Astrocyte of the hippocampus (primary cell): ENCODE measurements at places on chromosomes 6 and 20.

GRCh38 chr6:32604434-32604877 is 14.8 kb upstream of the HLA-DRB1 start:
- DNase-seq: peak; percentile 60

DNA sequence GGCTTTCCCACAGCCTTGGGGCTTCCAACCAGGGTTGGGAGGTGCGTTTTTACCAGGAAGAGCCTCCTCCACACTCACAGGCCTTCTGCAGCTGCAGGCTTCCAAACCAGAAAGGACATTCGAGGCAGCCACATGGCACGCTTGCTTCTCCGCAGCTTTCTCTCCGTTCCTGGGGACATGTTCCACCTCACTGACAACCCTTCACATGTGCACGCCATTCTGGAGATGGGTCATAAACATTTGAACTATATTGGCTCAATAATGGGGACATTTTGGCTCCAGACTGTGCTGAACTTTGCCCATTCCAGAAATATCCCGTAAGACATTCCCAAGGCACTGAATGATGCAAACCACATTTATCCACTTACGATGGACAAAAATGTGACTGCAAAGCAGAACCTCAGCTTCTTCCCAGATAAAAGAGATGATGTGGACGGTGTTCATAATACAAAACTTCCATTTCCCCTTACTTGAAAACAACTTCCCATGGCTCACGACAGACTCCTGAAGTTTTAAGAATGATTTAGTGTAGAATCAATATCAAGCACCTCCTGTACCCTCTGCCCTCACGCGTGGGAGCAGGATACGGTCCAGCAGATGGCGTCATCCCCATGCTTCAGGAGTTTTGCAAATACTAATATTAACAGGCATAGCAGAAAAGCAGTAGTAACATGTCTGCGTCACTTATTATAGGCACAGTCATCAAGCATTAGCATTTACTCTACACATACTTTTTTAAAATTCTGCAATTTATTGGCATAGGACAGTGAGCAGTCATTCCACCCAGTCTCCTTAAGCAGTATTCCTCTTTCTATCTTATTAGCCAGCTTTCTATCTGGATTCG is 25.4 kb upstream of the FOXF2 start:
- DNase-seq: no peak

GRCh38 chr6:139284789-139285188 is 7.0 kb downstream of the TXLNB start:
- DNase-seq: no peak

- DNase-seq: no peak
These were observed 243.3 kb downstream of the ERMARD start for GRCh38 chr6:169994739-169995138.

- peak; percentile 51 for DNase-seq
These were observed 1067.5 kb upstream of the MAP3K7 start for GRCh38 chr6:91654357-91654756.

DNA sequence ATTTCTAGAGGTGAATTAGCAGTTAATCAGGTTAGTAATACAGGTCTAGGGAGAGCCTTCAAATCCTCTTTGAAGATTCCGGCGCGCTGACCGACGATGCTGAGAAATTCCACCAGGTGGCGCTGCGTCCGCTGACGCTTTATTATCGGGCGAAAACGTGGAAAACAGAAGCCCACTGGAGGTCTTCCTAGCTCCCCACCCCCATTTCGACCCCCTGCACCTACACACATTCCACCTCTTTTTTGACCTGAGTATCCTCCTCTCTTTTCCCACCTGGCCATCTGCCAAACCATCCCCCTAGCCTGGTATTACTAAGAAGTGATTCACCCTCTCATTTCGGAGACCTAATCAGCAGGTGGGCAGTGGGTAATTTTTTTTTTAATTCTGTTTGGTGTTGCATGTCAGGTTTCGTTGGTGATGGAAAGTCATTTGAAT is 65.4 kb upstream of the RIN2 start:
- peak; percentile 71 for DNase-seq

GRCh38 chr20:41446456-41446855 is 79.8 kb upstream of the EMILIN3 start:
- no peak for DNase-seq

- DNase-seq: no peak
These were observed 20.5 kb downstream of the RPP40 start for GRCh38 chr6:4983322-4983721.

GRCh38 chr6:117143647-117144046 is 121.7 kb upstream of the VGLL2 start:
- no peak for DNase-seq

DNA sequence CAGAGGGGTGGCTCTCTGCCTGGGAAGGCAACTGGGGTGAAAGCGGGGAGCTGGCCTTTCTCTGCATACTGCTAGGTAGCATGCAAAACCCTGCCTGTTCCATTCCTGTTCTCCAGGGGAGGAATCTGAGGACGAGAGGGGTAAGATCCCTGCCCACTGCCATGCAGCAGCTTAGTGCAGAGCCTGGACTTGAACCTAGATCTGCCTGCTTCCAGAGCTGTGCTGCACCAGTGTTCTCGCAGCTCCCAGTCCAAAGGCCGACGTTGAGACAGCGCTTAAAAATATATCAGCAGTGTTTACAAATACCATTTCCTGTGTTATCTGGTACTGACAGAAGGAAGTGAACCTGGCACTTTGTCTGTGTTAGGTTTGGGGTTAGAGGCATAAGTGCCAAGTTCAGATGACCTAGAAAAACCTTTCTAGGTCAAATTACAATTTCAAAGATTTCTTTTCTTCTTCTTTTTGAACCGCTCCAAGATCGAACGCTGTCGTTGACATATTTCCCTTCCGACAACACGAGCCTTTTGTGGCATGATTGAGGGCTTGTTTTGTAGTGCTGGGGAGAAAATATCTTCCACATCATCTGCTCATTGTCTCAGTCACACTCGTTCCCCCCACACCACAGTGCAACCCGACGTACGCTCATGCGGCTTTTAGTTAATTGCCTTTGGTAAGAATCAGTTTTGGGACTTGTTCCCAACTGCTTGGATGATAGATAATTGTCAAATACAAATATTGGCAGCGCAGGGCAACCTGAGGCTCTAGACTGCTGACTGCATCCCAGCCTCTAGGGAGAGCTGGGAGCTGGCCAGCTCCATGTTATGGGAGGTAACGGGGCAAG is 44.6 kb downstream of the TOX2 start:
- DNase-seq: peak; percentile 74

GRCh38 chr6:101758368-101758767 is 364.9 kb downstream of the GRIK2 start:
- DNase-seq: no peak

DNA sequence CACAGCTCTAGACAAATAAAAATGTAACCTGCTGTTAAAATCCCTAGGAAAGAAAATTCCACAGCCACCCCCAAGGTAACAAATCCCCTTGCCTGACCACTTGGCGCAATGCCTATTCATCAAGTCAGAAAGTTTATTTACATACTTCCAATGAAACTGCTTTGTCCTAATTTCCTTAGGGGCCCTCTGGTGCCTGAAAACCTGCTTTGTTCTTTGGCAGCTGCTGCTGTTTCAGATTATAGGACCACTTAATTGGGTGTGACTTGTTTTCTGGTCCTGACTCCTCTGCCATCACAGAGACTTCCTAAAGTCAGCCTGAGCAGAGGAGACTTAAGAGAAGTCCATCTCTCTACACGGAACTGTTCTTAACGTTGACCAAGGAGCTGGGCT is 323.6 kb downstream of the UBE3D start:
- no peak for DNase-seq

DNA sequence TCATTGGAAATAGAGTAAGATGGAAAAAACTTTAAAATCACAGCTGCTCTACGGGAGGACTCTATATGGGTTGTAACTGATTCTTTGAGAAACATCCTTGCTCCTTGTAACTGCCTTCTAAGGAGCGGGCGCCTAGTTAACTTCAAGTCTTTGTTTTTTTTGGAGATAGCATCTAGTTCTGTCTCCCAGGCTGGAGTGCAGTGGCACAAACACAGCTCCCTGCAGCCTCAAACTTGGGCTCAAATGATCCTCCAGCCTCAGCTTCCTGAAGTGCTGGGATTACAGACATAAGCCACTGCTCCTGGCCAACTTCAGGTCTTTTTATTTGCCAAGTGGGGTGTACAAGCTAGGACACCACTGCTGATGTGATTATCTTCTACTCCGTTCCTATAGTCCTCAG is 506.4 kb upstream of the SOX4 start:
- no peak for DNase-seq

GRCh38 chr6:1481286-1481685 is 91.9 kb downstream of the FOXF2 start:
- DNase-seq: peak; percentile 79

DNA sequence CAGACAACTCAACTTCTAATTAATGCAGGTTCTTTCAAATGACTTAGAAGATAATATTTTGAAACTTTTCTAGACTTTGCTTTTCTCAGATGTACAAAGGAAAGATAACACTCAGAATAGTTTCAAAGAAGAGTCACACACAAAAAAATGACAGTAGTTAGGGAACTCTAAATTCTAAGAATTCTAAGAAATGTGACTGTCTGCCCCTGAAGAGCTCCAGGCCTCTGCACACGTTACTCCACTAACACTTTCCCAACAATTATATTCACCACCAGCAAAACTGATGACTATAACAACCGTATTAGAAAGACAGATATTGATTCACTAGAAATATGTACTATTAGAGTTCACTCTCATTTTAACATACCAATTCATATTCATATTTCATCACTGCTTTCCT is 133.3 kb upstream of the SMLR1 start:
- DNase-seq: no peak

DNA sequence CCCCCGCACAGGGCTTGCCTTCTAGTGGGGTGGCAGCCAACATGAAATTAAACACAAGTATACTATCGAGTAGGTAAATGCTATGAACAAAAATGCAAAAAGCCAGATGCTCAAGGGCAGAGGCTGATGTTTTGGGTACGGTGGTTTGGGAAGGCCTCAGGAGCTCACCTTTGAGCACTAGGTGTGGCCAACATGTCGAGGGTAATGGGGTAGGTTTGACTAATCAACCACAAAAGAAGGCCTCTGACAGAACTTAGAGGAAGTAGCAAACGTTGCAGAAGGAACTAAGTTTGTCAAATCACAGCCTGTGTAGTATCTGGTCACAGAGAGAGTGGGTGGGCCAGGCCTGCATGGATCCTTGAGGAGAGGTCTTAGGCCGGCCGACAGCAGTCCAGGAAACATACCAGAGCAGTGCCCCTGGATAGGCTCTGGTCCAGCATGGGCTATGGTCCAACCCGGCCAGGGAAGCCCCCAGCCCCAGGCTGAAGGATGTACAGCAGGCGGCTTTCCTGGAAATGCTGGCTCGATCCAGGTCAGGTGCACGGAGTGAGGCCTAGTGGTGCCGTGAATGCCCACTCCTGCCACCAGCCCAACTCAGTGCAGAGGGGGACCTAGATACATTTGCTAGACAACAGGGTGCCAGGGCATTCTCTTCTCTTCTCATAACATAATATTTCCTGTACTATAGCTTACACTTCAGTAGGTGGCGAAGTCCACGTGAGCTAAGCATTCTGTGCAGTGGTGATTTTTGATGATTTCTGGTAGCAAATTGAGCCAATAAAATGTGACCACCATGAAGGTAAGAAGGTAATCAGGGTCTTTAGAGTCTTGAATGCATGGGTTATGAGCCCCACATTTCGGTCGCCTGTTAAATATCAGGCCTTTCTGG is 56.3 kb upstream of the CD93 start:
- DNase-seq: no peak

- no peak for DNase-seq
These were observed 109.6 kb downstream of the SLC22A3 start for GRCh38 chr6:160457823-160458222.

DNA sequence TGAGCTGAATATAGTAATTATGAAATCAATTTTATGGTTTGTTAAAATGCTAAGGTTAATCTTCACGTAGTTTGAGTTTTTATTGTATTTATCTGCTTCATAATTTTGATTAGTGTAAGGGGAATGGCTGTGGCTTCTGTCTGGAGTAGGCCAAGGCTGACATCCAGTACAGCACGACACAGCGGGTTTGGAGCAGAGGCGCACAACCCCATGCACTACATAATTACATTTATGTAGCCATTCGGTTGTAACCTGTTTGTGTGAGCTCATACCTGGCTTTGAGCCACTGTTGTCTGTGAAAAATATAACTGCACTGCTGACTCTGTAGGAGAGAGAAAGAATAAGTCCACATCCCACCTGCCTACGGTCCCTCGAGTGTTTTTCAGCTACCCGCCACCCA is 615.5 kb downstream of the EYS start:
- no peak for DNase-seq

GRCh38 chr6:4358414-4359107 is 223.2 kb upstream of the ECI2 start:
- DNase-seq: peak; percentile 99

GRCh38 chr20:62120990-62121775 is 1.1 kb upstream of the LSM14B start:
- no peak for DNase-seq

- DNase-seq: no peak
These were observed 9.1 kb downstream of the HIVEP2 start for GRCh38 chr6:142935553-142936517.

DNA sequence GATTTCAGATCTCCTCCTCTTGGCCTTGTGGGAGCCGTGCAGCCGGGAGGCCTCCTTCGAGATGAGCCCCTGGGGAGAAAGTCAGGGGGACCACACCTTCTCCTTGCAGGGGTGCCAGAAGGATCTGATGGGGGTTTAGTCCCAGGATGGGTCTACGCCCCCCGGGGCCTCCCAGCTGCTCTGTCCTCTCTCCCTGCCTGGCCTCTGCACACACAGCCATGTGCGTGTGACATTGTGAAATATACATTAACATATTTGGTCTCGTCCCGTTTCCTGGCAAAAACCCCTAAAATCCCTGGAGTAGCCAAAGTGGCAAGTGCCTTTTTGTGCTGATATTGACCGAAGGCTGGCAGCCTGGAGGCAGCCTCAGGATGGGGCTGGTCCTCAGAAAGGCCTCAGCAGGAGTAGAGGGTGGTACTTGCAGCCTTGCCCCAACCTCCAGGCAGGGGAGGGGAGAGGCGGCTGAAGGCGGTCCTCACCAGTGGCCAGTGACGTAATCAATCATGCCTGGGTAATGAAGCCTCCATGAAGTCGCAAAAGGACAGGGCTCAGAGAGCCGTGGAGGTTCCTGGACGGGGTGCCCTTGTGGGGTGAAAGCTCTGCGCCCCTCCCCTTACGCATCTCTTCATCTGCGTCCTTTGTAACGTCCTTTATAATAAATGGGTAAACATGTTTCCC is 5.1 kb upstream of the HELZ2 start:
- DNase-seq: no peak

DNA sequence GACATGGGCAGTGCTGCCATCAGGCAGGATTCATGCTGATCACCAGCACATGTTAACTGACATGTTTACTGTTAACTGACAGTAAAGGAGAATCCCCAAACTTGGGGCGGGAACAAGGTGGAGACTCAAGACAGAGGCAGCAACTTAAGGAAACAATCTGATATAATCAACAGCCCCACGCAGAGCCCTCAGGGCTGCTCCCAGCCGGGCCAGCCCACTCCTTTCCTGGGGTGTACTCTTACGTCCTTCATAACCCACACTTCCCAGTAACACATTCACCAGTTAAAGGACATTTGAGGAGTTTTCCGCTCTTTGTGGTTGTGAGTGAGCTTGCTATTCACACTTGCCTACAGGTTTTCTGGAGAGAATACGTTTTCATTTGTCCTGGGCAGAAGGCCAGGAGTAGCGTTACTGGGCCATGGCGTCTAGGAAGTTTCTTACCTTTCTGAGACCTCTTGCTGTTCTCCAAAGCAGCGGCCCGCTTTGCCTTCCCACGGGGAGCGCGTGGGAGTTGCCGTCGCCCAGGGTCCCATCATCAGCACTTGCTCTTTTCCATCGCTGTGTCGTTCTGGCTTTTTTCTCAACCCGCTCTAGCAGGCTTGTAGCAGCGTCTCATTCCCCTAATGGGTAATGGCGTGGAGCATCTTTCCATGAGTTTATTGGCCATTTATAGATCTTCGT is 56.4 kb downstream of the FOXF2 start:
- no peak for DNase-seq

GRCh38 chr20:23251779-23252178 is 98.8 kb upstream of the NXT1 start:
- no peak for DNase-seq
